ENCODE measurements at places on chromosomes 11 and 22. TPM values are rescaled to one million over a fixed set of nuclear protein-coding genes. Genes with fewer than 3 reads are reported as not detected.

DNA sequence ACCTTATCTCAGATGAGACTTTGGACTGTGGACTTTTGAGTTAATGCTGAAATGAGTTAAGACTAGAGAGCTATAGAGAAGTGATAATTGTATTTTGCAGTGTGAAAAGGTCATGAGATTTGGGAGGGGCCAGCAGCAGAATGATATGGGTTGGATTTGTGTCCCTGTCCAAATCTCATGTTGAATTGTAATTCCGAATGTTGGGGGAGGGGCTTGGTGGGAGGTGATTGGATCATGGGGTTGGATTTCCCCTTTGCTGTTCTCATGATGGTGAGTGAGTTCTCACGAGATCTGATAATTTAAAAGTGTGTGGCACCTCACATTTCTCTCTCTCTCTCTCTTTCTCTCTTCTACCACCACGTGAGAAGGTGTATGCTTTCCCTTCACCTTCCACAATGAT is 777.8 kb upstream of the LUZP2 start:
- no peak for DNase-seq

DNA sequence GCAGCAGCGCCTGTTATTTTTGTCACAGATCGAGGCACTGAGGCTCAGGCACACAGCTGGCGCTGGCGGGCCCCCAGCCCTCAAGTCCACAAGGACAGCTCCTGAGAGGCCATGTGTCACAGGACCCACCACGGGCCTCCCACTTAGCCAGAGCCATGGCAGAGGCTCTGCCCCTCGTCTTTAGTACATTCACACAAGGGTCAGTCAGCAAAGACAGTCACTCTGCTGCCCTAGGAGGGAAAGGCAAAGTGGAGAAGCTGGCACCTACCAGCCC is 29.1 kb downstream of the GNAZ start:
- no peak for DNase-seq

- no peak for DNase-seq
Observed at GRCh38 chr22:44057401-44057987, 33.4 kb downstream of the PARVB start.

The OR8I2 gene
- total RNA-seq: not detected

GRCh38 chr11:120208777-120209176 is 2.1 kb upstream of the OAF start:
- no peak for DNase-seq

GRCh38 chr11:6646918-6647679 is 8.5 kb downstream of the DCHS1 start:
- DNase-seq: no peak

DNA sequence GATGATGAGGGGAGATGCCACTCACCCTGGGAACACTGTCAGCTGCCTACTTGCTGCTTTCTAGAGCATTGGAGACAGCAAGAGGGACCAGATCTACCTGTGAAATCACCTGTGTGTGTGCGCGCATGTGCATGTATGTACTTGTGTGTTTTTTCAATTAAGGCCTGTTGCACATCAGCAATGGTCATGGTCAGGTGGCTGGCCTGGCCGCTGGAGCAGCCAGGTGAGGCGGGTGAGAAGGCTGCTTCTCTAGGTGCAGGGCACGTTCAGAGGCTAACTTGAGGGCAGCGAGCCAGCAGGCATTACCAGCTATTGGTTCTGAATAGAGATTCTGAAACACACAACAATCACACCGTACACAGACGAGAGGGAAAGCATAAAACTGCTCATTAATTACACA is 65.1 kb downstream of the PARVG start:
- DNase-seq: no peak

The CSNK2A3 gene
- 5.7 TPM for total RNA-seq

The MMP11 gene
- total RNA-seq: not detected

The TMEM25 gene
- total RNA-seq: 23.1 TPM

DNA sequence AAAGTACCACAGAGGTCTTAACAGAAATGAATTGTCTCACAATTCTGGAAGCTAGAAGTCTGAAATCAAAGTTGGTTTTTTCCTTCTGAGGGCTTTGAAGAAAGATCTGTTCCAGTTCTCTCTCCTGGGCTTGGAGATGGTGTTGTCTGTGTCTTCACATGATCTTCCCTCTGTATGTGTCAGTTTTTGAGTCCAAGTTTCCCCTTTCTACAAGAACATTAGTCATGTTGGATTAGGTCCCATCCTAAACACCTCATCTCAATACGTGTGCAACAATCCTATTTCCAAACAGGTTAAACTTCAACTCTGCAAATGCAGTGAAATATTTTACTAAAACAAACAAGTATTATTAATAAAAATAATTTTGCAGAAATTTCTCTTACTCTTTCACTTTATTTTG is 3.1 kb upstream of the PTS start:
- no peak for DNase-seq
